A549 treated with ZK216348 at 1 μM for 4 hours (cell line): ENCODE measurements at places on chromosomes 5 and 9. TPM values are rescaled to one million over a fixed set of nuclear protein-coding genes. Genes with fewer than 3 reads are reported as not detected.

MAP1B gene
- 27.9 to 50.7 TPM (median 47.0 TPM) in 5 replicates for total RNA-seq

RGS7BP gene
- total RNA-seq: not detected in 5 replicates

CDH9 gene
- total RNA-seq: not detected in 5 replicates

AHRR gene
- 3.6 to 4.9 TPM (median 4.0 TPM) in 5 replicates for total RNA-seq

TSSK1B gene
- total RNA-seq: not detected in 5 replicates

SPTLC1 gene
- total RNA-seq: 57.3 to 74.4 TPM (median 63.6 TPM) in 5 replicates

ITGA1 gene
- 0.55 to 2.1 TPM (median 1.5 TPM) in 5 replicates for total RNA-seq

GARIN3 gene
- not detected in 5 replicates for total RNA-seq

EDIL3 gene
- total RNA-seq: 0.06 to 0.31 TPM (median 0.19 TPM) in 5 replicates

SPATA31A3 gene
- total RNA-seq: not detected in 5 replicates

PCDHA13 gene
- total RNA-seq: 0.06 to 0.11 TPM (median 0.08 TPM) in 3 of 5 replicates, not detected in the others

DMRT2 gene
- 0.12 to 0.17 TPM in 2 of 5 replicates, not detected in the others for total RNA-seq

SPATA6L gene
- total RNA-seq: 1.8 to 2.5 TPM (median 2.0 TPM) in 5 replicates

RABGAP1 gene
- total RNA-seq: 11.6 to 15.3 TPM (median 15.1 TPM) in 5 replicates

GMCL2 gene
- total RNA-seq: not detected in 5 replicates

ARL15 gene
- total RNA-seq: 3.5 to 5.0 TPM (median 4.2 TPM) in 5 replicates

ZFAND5 gene
- total RNA-seq: 113 to 212 TPM (median 141 TPM) in 5 replicates

RACK1 gene
- 3,202 to 3,645 TPM (median 3,221 TPM) in 5 replicates for total RNA-seq

RANBP3L gene
- total RNA-seq: 0.06 TPM in 1 of 5 replicates, not detected in the others

OSMR gene
- 49.0 to 77.8 TPM (median 68.1 TPM) in 5 replicates for total RNA-seq

QRFP gene
- not detected in 5 replicates for total RNA-seq

TTC23L gene
- total RNA-seq: 0.48 to 1.1 TPM in 2 of 5 replicates, not detected in the others

ARAP3 gene
- total RNA-seq: 2.2 to 5.9 TPM (median 4.8 TPM) in 5 replicates

PGM5 gene
- total RNA-seq: not detected in 5 replicates

GPR151 gene
- total RNA-seq: not detected in 5 replicates

CTNNAL1 gene
- total RNA-seq: 42.6 to 64.7 TPM (median 51.1 TPM) in 5 replicates

PCDHB7 gene
- total RNA-seq: 0.06 TPM in 1 of 5 replicates, not detected in the others

FBP1 gene
- total RNA-seq: 0.11 to 0.15 TPM (median 0.13 TPM) in 3 of 5 replicates, not detected in the others

CDC20B gene
- 0.07 to 0.13 TPM (median 0.08 TPM) in 3 of 5 replicates, not detected in the others for total RNA-seq

S100Z gene
- total RNA-seq: not detected in 5 replicates

JAKMIP2 gene
- total RNA-seq: not detected in 5 replicates

TMOD1 gene
- 1.7 to 2.9 TPM (median 2.3 TPM) in 5 replicates for total RNA-seq

CCL21 gene
- not detected in 5 replicates for total RNA-seq

IRX2 gene
- total RNA-seq: 1.1 to 2.1 TPM (median 1.8 TPM) in 5 replicates
